ENCODE measurements at places on chromosomes 6 and 20.

- DNase-seq, result no peak
- no peaks in the 10 kb centered on the region for H3K4me1 ChIP-seq
- no peak overlapping the region for H3K4me3 ChIP-seq
Observed at GRCh38 chr20:37615340-37616109, 78.3 kb upstream of the CTNNBL1 start.

GRCh38 chr20:10708351-10709185 is 34.8 kb upstream of the JAG1 start:
- H3K27me3 ChIP-seq, result no peaks in the 10 kb centered on the region
- no peak overlapping the region for H3K27ac ChIP-seq
- H3K36me3 ChIP-seq, result no peaks in the 10 kb centered on the region
- DNase-seq, result no peak
- no peak overlapping the region for H3K4me3 ChIP-seq

- no peak overlapping the region for H3K4me3 ChIP-seq
- no peaks in the 10 kb centered on the region for H3K27me3 ChIP-seq
- no peak overlapping the region for H3K27ac ChIP-seq
- H3K36me3 ChIP-seq, result peaks cover 52% of the 10 kb centered on the region
- peaks cover 82% of the 10 kb centered on the region for H3K4me1 ChIP-seq
Observed at GRCh38 chr20:36825385-36826104, 50.4 kb upstream of the TLDC2 start.

GRCh38 chr20:1164871-1165270 is 19.9 kb downstream of the TMEM74B start:
- DNase-seq, result no peak
- peaks cover 94% of the 10 kb centered on the region for H3K36me3 ChIP-seq
- no peak overlapping the region for H3K27ac ChIP-seq
- H3K4me1 ChIP-seq, result peaks cover 31% of the 10 kb centered on the region
- no peaks in the 10 kb centered on the region for H3K27me3 ChIP-seq

- no peaks in the 10 kb centered on the region for H3K36me3 ChIP-seq
- H3K4me1 ChIP-seq, result no peaks in the 10 kb centered on the region
- DNase-seq, result no peak
Observed at GRCh38 chr6:64988148-64988547, 718.9 kb downstream of the EYS start.

- DNase-seq, result peak; percentile 30
- H3K36me3 ChIP-seq, result no peaks in the 10 kb centered on the region
- no peak overlapping the region for H3K27ac ChIP-seq
Observed at GRCh38 chr6:7085911-7086310, 21.9 kb upstream of the RREB1 start.

DNA sequence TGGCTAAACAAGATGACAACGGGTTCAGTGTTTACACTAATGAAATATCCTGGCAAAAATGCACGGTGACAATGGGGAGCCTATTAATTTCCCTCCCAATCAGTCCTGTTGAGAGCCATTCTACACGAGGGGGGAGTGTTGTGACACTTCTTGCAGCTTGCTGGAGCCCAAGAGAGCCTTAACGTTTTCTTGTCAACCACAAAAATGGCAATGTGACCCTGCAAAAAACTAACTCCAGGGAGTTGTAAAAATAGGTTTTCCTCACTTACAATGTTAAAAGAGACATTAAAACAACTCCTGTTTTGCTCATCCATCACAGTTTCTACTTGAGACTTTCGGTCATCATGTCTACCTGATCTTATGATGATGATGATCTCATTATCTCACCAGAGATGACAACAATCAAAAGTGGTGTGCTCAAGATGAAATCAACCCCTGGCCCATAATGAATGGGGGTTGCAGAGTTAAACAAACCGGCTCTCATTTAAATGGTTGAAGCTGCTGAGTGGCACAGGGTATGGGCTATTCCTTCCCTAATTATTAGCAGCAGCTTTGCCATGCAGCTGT is 57.9 kb downstream of the GJA10 start:
- no peak overlapping the region for H3K4me3 ChIP-seq
- no peak for DNase-seq
- H3K27ac ChIP-seq, result no peak overlapping the region
- H3K27me3 ChIP-seq, result no peaks in the 10 kb centered on the region
- no peaks in the 10 kb centered on the region for H3K4me1 ChIP-seq

DNA sequence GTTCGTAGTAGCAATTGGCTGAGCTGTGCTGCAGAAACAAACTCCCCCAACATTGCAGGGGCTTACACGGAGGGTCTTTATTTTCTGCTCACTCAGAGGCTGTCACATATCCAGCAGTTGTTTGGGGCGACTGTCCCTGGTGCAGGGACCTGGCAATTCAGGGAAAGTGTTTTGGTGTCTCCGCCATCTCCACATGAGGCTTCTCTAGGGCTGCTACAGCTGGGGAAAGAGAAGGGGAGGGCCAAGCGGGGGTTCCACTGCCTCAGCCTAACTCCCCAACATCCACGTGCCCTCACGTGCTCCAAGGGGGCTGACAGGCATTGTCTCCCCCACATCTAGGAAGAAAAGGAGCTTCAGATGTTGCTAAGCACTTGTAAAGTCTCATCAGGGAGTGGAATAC is 61.3 kb upstream of the NXT1 start:
- no peak overlapping the region for H3K4me3 ChIP-seq
- peaks cover 19% of the 10 kb centered on the region for H3K27me3 ChIP-seq
- DNase-seq, result no peak
- H3K4me1 ChIP-seq, result peaks cover 30% of the 10 kb centered on the region
- no peaks in the 10 kb centered on the region for H3K36me3 ChIP-seq

GRCh38 chr6:113190170-113190569 is 667.0 kb upstream of the MARCKS start:
- H3K4me3 ChIP-seq, result no peak overlapping the region
- no peak overlapping the region for H3K27ac ChIP-seq
- no peaks in the 10 kb centered on the region for H3K36me3 ChIP-seq
- no peak for DNase-seq
- H3K27me3 ChIP-seq, result no peaks in the 10 kb centered on the region

- H3K27me3 ChIP-seq, result no peaks in the 10 kb centered on the region
- no peak overlapping the region for H3K27ac ChIP-seq
- H3K36me3 ChIP-seq, result no peaks in the 10 kb centered on the region
- DNase-seq, result no peak
- H3K4me1 ChIP-seq, result peaks cover 40% of the 10 kb centered on the region
- no peak overlapping the region for H3K4me3 ChIP-seq
Observed at GRCh38 chr6:4615231-4615630, 161.0 kb upstream of the CDYL start.

- DNase-seq, result no peak
- peaks cover 8% of the 10 kb centered on the region for H3K4me1 ChIP-seq
- no peaks in the 10 kb centered on the region for H3K27me3 ChIP-seq
- no peak overlapping the region for H3K4me3 ChIP-seq
- no peak overlapping the region for H3K27ac ChIP-seq
- no peaks in the 10 kb centered on the region for H3K36me3 ChIP-seq
Observed at GRCh38 chr6:18328070-18328469, 59.1 kb upstream of the RNF144B start.

- no peak overlapping the region for H3K4me3 ChIP-seq
- no peaks in the 10 kb centered on the region for H3K27me3 ChIP-seq
- DNase-seq, result no peak
- no peaks in the 10 kb centered on the region for H3K36me3 ChIP-seq
Observed at GRCh38 chr6:102520966-102521365, 1127.5 kb downstream of the GRIK2 start.

DNA sequence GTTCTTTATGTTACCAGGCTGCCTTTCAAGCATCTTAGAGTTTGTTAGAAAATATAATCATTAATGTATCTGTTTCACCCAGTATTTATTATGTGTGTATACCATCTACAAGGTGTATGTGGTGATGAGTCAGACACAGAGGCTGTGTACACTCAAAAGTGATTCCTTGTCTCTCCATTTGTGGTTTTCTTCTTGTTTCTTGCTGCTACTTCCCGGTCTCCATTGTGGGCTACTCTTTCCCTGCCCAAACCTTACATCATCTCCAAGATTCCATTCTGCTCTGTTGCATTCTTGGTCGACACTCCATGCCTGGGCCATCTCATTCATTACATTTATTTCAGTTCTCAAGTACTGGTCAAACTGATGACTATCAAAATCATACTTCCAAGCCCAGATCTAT is 182.2 kb upstream of the STXBP5 start:
- no peak overlapping the region for H3K4me3 ChIP-seq
- no peak for DNase-seq
- H3K27ac ChIP-seq, result no peak overlapping the region
- H3K36me3 ChIP-seq, result no peaks in the 10 kb centered on the region
- H3K4me1 ChIP-seq, result no peaks in the 10 kb centered on the region

DNA sequence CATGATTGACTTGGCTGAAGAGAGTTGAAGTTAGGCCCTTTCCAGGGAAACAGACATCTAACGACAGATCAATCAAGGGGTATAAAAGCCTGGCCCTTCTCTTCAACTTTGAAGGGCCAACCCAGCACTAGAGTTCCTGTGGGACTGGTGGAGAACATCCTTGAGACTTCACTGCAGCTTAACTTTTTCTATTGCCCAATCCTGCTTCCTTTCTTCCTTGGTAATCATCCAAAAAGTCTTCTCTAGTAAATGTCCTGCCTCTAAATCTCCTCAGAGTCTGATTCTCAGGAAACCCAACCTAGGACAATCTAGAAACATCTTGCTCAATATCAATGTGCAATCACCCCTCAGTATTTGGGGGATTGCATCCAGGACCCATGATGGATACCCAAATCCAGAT is 1.9 kb downstream of the MKKS start:
- no peaks in the 10 kb centered on the region for H3K36me3 ChIP-seq
- no peaks in the 10 kb centered on the region for H3K27me3 ChIP-seq
- no peak for DNase-seq
- no peak overlapping the region for H3K4me3 ChIP-seq
- H3K4me1 ChIP-seq, result peaks cover 75% of the 10 kb centered on the region

- peaks cover 13% of the 10 kb centered on the region for H3K4me1 ChIP-seq
- DNase-seq, result no peak
- H3K27me3 ChIP-seq, result no peaks in the 10 kb centered on the region
Observed at GRCh38 chr6:136483906-136484305, 66.3 kb downstream of the MAP7 start.

DNA sequence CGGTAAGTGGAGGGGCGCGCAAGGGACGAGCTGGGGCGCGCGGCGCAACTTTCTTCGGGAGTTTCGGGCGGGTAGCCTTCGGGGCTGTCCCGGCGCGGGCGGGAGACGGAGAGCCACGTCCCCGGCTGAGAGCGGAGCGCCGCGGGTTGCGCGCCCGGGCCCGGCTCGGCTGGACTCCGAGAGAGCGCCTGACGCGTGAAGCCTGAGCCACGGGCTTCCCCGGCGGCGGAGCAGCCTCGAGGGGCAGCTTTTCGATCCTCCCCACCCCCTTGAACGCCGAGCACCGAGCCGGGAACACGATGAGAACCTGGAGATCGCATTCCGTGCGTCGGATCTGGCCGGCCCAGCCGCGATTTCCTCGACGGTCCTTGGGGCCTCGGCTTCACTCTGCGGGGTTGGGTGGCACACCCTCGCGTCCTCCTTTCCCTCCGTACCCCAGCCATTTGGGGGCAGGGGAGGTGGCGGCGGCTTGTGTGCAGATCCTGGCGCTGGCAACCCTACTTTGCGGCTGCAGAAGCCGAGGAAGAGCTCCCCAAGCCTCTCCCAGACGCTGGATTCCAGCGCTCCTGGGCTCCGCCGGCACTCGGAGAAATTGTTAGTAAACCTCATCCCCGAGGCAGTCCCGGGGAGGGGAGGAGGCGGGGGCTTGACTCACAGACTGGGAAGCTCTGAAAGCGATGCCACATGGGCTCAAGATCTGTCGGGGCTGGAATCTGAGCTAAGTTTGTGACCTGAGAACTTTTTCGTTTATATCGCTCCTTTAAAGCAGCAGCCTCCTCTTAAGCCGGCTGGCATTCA is 572 bp downstream of the DSE start:
- peaks cover 40% of the 10 kb centered on the region for H3K4me1 ChIP-seq
- H3K4me3 ChIP-seq, result peak overlapping the region; percentile 94
- H3K36me3 ChIP-seq, result no peaks in the 10 kb centered on the region
- DNase-seq, result peak; percentile 73
- peak overlapping the region; percentile 91 for H3K27ac ChIP-seq

GRCh38 chr6:18160911-18161310 is 5.7 kb downstream of the KDM1B start:
- H3K4me3 ChIP-seq, result no peak overlapping the region
- peaks cover 7% of the 10 kb centered on the region for H3K4me1 ChIP-seq
- H3K27ac ChIP-seq, result no peak overlapping the region
- peaks cover 44% of the 10 kb centered on the region for H3K36me3 ChIP-seq

GRCh38 chr6:26311385-26312095 is 53.5 kb upstream of the BTN3A2 start:
- DNase-seq, result no peak
- H3K4me3 ChIP-seq, result peak overlapping the region; percentile 66
- H3K4me1 ChIP-seq, result peaks cover 25% of the 10 kb centered on the region
- no peaks in the 10 kb centered on the region for H3K27me3 ChIP-seq
- H3K27ac ChIP-seq, result peak overlapping the region; percentile 63

- H3K36me3 ChIP-seq, result no peaks in the 10 kb centered on the region
- no peak overlapping the region for H3K4me3 ChIP-seq
- no peak for DNase-seq
- H3K27ac ChIP-seq, result no peak overlapping the region
- no peaks in the 10 kb centered on the region for H3K27me3 ChIP-seq
Observed at GRCh38 chr20:8875586-8875985, 193.3 kb upstream of the PLCB4 start.

DNA sequence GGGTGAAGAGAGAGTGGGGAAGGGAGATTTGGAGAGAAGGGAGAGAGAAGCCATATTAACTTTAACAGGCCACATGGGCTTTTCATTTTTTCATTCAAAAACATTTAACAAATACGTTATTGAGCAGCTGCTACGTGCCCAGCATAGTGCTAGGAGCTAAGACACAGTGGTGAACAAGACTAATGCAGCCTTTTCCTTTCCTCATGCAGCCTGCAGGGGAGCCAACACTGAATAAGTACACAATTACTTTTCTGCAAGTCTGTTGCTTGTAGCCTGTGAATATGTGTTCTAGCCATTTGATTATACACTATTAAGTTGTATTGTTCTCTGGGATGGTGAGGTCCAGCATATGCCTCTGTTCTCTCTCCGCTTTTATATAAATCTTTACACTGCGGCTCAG is 1.9 kb upstream of the BLOC1S5 start:
- H3K27me3 ChIP-seq, result no peaks in the 10 kb centered on the region
- H3K4me3 ChIP-seq, result no peak overlapping the region
- peaks cover 7% of the 10 kb centered on the region for H3K36me3 ChIP-seq
- H3K4me1 ChIP-seq, result peaks cover 23% of the 10 kb centered on the region
- no peak overlapping the region for H3K27ac ChIP-seq

DNA sequence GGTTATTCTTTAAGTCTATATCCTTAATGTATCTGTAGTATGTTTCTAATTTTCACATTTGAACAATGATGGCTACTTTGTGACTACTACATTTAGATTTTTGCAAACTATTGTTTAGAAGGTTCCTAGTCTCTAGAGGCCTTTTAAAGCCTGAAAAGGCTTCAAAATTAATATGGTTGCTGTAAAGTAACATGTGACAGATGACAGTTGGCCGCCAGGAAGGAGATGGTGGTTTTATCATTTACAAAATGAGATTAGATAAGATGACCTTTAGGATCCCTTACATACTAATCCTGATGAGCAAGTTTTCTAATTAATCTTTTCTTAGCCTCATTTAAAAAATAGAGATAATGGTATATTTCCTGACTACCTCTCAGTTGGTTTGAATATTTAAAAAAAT is 18.8 kb downstream of the SCAF8 start:
- no peak overlapping the region for H3K4me3 ChIP-seq
- DNase-seq, result no peak
- H3K27ac ChIP-seq, result no peak overlapping the region
- H3K27me3 ChIP-seq, result no peaks in the 10 kb centered on the region
